ENCODE measurements at places on chromosomes 16 and 17.

GRCh38 chr17:52025236-52025635, 133.3 kb downstream of the CA10 start:
- DNase-seq: no peak

DNA sequence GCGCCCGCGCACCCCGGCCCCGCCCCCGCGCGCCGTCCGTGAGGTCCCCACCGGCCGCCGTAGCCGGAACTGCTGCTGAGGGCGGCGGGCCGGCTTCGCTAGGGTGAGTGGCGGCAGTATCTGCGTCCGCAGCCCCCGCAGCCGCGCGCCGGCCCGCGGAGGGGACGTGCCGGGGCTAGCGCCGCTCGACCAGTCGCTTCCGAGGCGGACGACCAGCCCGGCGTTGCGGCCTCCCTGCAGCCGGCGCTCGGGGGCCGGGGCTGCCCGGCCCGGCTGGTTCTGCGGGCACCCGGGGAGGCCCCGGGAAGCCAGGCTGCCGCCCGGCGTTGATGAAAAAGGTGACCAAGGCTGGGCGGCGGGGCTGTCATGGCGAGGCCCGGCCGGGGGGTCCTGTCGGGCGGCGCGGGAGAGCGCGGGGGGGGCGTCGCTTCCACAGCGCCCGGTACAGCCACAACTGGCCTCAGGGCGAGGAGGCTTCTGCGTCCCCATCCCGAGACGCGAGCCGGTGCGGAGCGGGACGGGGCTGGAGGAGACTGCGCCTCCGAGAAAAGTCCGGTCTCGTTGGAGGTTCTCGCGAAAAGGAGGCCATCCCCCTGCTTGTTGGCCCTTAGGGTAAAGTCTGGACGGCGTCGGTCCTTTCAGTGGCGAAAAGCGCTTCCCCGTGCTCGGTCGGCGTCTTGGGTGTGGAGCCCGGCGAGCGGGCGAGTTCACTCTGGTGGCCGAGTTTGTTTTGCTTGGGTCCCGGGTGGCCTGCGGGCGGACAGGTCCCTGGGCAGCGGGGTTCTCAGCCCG, at the start of gene CRAMP1:
TSS of gene CRAMP1 (plus strand) at position 41 of the 792 bp plus-strand sequence. CDS start 2,280 bp downstream, outside the sequence.
- no peak for DNase-seq

- DNase-seq: no peak
Observed at GRCh38 chr17:75517297-75517865, 1.1 kb downstream of the TSEN54 start.

DNA sequence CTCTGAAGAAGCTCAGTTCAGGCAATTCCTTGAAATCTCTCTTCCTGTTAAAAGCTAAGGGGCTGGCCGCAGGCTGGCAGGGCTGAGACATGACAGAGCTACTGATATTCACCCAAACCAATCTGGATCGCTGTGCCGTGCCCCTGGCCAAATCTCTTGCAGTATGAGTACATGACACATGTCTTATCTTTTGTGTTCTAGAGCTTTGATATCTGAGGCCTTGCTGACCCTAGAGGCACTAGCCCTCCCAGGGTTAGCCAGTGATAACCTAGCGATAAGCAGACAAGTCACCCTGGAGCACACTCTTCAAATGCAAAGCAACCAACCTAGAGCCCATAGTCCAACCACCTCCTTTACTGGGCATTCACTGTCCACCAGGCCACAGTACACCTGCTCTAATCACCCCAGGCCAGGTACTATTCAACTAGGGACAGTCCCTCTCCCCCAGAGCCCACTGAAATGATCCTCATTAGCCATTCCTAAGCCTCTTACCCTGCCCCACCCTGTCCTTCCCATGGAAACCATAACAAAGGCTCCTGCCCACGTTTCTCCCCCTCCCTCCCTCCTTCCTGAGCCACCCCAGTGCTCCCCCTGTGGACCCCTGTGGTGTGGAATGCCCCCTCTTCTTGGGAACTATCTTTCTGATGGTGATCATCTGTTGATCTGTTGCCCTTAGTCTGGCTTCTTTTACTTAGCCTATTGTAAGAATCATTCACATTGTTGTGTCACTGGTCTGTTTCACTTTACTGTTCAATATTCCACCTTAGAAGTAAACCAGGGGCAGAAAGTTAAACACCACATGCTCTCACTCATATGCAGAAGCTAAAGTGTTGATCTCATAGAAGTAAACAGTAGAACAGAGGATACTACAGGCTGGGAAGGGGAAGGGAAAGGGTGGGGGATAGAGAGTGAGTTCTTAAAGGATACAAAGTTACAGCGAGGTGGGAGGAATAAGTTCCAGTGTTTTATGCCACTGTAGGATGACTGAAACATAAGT, 52.5 kb downstream of the TEKT5 start:
- DNase-seq: no peak

GRCh38 chr16:67238806-67239470, 8.3 kb downstream of the FHOD1 start:
- no peak for DNase-seq

DNA sequence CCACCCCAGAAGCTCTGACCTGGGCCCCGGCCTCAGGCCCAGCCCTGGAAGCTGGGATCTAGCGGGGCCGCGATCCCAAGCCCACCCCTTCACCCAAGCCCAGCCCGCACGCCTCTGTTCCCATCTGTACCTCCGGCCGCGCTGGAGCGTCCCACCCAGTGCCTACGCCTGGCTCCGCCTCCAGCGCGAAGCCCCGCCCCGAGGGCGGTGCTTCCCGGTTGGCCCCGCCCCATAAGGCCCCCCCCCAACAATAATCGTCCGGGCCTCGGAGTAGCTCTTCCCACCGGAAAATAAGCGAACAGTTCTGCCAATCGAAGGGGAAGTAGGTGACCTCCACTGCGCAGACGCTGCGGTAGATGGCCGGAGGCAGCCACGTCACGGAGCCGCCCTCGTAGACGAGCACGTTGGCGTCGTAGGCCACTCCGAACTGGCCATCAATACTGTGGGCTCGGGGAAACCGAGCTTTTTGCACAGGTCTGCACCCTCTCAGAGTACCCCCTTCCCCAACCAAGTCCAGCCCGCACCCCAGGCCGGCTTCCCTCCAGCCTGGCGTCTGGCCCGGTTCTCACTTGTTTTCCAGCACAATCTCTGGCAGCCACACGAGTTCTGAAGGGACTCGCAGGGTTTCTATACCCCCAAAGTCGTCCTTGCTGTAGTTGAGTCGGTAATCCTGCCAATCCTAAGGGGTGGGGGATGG, 1.1 kb downstream of the CHRNE start:
- DNase-seq: no peak

DNA sequence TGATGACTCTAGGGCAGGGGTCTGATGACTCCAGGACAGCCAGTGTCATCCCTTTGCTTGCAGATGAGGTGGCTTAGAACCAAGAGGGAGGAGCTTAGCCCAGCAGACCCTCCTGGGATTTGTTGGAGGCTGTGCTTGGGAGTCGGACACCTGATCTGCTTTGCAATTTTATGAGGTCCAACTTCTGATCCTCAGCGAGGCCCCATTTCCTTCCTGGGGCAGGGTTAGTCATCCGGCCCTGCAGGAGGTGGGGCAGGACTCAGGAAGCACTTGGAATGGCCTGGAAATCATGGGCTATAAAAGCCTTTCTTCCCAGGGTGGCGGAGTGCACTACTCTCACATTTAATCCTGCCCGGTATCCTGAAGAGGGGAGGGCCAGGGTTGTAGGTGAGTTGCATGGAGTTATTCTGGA, 168.5 kb downstream of the MSI2 start:
- DNase-seq: no peak

DNA sequence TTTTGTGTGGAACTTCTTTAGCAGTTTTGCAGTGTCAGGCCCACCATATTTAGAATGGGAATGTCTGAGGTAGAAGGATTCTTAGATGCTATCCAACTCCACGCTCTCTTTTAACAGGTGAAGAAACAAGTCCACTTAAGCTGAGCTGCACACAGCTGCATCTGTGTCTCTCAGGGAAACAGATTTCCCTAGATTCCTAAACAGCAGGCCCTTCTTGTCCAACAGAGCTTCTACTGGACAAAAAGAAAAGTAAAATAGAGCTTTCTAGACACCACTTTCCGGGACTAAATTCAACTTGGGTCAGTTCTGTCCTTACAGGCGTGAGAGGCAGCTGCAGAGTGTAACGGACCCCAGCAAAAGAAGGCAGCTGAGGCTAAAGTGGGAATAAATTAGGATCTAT, 51.7 kb downstream of the SNX11 start:
- no peak for DNase-seq
